ENCODE measurements at places on chromosomes 7 and 10. TPM values are rescaled to one million over a fixed set of nuclear protein-coding genes. Genes with fewer than 3 reads are reported as not detected.
A peak's percentile ranks its signal among the peaks of the same experiment; 100 is the strongest.

GRCh38 chr10:93471110-93471651, 11.0 kb downstream of the MYOF start:
- no peak overlapping the region for H3K27ac ChIP-seq
- DNase-seq, result no peak
- H3K4me3 ChIP-seq, result no peak overlapping the region
- no peaks in the 10 kb centered on the region for H3K27me3 ChIP-seq

DNA sequence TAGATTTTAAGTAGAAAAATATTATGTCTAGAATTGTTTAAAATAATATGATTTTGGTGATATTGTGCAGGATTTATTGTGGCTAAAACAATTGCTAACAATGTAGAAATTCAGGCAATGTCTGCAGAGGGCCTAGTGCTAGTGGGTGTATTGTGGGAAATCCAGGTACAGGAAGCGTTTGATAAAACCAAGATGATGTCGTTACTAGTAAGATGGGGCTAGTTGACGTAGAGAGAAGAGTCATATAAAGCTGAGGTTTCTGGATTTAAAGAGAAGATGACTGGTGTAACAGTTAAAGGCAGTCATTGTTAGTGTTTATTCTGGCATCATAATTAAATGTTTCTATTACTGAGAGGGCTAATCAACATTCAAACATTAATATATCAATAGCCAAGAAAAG, 43.5 kb downstream of the ADK start:
- no peak for DNase-seq
- peaks cover 35% of the 10 kb centered on the region for H3K4me1 ChIP-seq
- no peaks in the 10 kb centered on the region for H3K36me3 ChIP-seq
- no peak overlapping the region for H3K4me3 ChIP-seq
- no peaks in the 10 kb centered on the region for H3K27me3 ChIP-seq

- no peak overlapping the region for H3K27ac ChIP-seq
- no peak overlapping the region for H3K4me3 ChIP-seq
- peaks cover 19% of the 10 kb centered on the region for H3K4me1 ChIP-seq
- H3K36me3 ChIP-seq, result peaks cover 11% of the 10 kb centered on the region
Measured at GRCh38 chr7:149718730-149719049, 54.7 kb downstream of the ZNF467 start.

DNA sequence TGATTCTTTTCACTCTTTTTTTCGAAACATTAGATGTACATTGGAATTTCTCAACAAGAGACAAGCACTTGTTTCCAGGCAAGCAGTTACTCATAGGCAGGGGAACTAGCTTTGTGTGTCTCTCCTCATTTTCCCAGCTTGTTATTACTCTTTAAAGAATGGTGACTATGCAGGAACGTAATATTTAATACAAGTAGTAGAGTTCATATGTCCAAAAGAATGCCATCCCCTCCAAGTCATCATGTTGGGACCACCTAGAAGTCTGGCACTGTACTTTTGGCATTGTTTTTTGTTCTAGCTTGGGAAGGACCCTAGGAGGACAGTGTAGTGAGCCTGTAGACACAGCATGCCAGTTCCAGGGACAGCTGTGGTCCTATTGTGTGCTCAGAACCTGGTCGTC, 650.7 kb downstream of the INHBA start:
- no peaks in the 10 kb centered on the region for H3K27me3 ChIP-seq
- DNase-seq, result no peak
- H3K36me3 ChIP-seq, result no peaks in the 10 kb centered on the region
- H3K4me3 ChIP-seq, result no peak overlapping the region

GRCh38 chr7:78149787-78150186, 351.2 kb downstream of the PHTF2 start:
- no peaks in the 10 kb centered on the region for H3K4me1 ChIP-seq
- no peaks in the 10 kb centered on the region for H3K36me3 ChIP-seq
- H3K4me3 ChIP-seq, result no peak overlapping the region

DNA sequence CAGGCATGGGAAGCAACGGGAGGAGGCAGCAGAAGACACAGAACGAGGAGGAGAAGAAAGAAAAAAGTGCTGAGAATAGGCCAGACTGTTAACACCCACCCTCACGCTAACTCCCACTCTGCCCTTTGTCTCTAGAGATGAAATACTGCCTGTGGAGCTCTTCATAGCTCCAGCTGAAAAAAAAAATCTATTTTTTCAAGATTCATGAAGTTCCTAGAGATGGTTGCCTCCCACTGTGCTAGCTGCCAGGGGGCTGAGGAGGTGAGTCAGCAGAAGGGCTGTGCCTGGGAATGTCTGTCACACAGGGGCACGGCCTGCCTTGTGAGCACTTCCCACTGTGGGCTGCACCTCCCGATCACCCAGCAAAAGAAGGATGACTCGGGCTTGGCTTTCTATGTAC, 144.5 kb downstream of the RNF216 start:
- H3K27me3 ChIP-seq, result no peaks in the 10 kb centered on the region
- H3K36me3 ChIP-seq, result peaks cover 30% of the 10 kb centered on the region
- peaks cover 15% of the 10 kb centered on the region for H3K4me1 ChIP-seq
- no peak overlapping the region for H3K27ac ChIP-seq

DNA sequence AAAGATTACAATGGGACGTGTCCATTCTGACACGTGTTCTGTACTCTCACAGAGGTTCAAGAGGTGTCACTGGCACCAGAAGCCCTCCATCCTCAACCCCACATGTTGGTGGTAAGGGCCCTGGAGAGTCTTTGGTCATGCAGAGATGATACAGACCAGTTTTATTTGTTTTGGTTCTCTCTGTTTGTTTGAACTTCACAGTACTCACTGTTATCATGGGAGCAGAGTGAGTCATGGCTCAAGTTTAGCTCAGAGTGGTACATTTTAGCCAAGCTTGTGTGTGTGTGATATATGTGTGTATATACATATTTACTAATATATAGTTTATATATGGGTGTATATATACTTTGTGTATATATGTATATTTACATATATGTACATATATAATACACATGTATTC, 935.6 kb downstream of the GRID1 start:
- H3K4me3 ChIP-seq, result no peak overlapping the region
- no peak overlapping the region for H3K27ac ChIP-seq
- no peaks in the 10 kb centered on the region for H3K36me3 ChIP-seq
- no peaks in the 10 kb centered on the region for H3K27me3 ChIP-seq

DNA sequence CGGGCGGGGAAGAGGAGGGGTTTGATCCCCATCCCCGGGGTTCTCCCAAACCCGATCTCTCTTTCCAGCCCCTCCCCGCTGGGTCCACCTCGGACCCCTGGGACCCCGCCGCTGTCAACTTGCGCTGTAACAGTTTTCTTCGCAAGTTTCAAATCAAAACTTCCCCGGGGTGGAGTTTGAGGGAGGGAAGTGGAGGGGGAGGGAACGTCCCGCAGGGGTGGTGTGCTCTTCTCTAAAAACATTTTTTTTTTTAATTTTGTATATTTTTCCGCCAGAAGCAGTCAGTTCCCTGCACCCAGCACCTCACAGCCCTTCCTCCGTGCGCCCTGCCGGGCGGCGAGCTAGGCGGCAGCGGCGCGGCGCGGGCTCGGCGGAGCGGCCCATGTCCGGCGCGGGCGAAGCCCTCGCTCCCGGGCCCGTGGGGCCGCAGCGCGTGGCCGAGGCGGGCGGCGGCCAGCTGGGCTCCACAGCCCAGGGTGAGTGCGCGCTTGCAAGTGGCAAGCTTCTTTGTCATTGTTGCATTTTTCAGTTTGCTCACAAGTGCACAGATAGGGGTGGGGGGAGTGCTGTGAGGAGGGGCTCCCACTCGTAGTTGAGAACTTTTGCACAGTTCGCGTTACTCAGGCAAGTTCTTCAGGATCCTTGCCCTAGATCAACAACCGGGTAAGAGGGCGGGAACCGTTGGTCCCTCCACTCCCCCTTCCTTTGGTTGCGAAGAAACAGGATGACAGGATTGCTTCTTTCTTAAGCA, 933 bp downstream of the MDFIC start:
- H3K4me1 ChIP-seq, result peaks cover 58% of the 10 kb centered on the region
- peak; percentile 70 for DNase-seq
- H3K27me3 ChIP-seq, result no peaks in the 10 kb centered on the region
- H3K36me3 ChIP-seq, result peaks cover 13% of the 10 kb centered on the region

- no peaks in the 10 kb centered on the region for H3K36me3 ChIP-seq
- no peak overlapping the region for H3K27ac ChIP-seq
- DNase-seq, result no peak
- no peak overlapping the region for H3K4me3 ChIP-seq
Measured at GRCh38 chr10:129935867-129936152, 28.3 kb downstream of the EBF3 start.

DNA sequence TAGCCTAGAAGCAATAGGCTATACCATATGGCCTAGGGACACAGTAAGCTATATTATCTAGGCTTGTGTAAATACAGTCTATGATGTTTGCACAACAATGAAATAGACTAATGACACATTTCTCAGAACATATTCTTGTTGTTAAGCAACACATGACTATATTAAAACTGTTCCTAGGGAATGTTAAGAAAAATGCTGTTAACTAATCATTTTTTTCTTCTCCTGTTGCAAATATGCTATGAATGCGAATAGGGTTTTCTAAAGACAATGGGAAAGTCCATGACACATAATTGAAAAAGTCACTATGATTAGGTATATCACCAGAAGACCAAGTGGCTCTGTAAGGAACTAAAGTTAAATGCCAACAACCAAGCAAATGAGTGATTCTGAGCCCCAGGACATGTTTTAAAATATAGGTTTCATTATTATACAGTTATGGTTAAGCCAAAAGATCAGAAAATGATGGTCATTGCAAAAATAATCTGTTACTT, 454.0 kb upstream of the SORCS1 start:
- H3K27me3 ChIP-seq, result no peaks in the 10 kb centered on the region
- no peak overlapping the region for H3K4me3 ChIP-seq
- H3K27ac ChIP-seq, result no peak overlapping the region
- H3K36me3 ChIP-seq, result no peaks in the 10 kb centered on the region
- no peak for DNase-seq

GRCh38 chr10:13961097-13961496, 369.6 kb downstream of the FRMD4A start:
- peaks cover 6% of the 10 kb centered on the region for H3K27me3 ChIP-seq
- H3K27ac ChIP-seq, result no peak overlapping the region
- no peaks in the 10 kb centered on the region for H3K36me3 ChIP-seq

DNA sequence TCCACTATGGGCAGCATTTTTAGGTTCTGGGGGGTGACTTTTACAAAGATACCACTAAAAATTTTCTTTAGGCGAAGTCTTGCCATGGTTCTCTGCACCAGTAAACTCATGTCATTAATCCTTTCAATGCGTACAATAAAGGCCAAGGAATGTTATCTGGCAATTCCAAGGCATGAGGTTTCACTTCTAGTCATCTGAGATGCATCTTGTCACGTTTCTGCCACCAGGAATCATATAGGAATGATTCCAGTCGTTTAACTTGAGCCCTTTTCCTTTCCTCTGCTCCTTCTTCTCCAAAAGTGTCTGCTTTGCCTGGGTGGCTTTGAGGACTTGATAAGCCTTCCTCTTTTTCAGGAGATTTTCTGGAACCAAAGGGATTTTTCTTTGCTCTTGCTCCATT, 56.8 kb downstream of the COBL start:
- DNase-seq, result no peak
- H3K4me1 ChIP-seq, result no peaks in the 10 kb centered on the region
- H3K36me3 ChIP-seq, result no peaks in the 10 kb centered on the region
- peaks cover 9% of the 10 kb centered on the region for H3K27me3 ChIP-seq
- no peak overlapping the region for H3K27ac ChIP-seq

GRCh38 chr7:49692516-49692915, 80.9 kb upstream of the VWC2 start:
- DNase-seq, result no peak
- no peaks in the 10 kb centered on the region for H3K36me3 ChIP-seq
- no peak overlapping the region for H3K27ac ChIP-seq

- H3K27me3 ChIP-seq, result peaks cover 6% of the 10 kb centered on the region
- no peak overlapping the region for H3K27ac ChIP-seq
- H3K4me3 ChIP-seq, result no peak overlapping the region
- no peaks in the 10 kb centered on the region for H3K36me3 ChIP-seq
- no peaks in the 10 kb centered on the region for H3K4me1 ChIP-seq
Measured at GRCh38 chr10:10318856-10319255, 698.8 kb upstream of the CELF2 start.

GRCh38 chr7:28954946-28955345, 3.2 kb downstream of the TRIL start:
- peaks cover 64% of the 10 kb centered on the region for H3K27me3 ChIP-seq
- no peak overlapping the region for H3K4me3 ChIP-seq
- peaks cover 9% of the 10 kb centered on the region for H3K4me1 ChIP-seq
- no peak for DNase-seq
- H3K27ac ChIP-seq, result no peak overlapping the region

DNA sequence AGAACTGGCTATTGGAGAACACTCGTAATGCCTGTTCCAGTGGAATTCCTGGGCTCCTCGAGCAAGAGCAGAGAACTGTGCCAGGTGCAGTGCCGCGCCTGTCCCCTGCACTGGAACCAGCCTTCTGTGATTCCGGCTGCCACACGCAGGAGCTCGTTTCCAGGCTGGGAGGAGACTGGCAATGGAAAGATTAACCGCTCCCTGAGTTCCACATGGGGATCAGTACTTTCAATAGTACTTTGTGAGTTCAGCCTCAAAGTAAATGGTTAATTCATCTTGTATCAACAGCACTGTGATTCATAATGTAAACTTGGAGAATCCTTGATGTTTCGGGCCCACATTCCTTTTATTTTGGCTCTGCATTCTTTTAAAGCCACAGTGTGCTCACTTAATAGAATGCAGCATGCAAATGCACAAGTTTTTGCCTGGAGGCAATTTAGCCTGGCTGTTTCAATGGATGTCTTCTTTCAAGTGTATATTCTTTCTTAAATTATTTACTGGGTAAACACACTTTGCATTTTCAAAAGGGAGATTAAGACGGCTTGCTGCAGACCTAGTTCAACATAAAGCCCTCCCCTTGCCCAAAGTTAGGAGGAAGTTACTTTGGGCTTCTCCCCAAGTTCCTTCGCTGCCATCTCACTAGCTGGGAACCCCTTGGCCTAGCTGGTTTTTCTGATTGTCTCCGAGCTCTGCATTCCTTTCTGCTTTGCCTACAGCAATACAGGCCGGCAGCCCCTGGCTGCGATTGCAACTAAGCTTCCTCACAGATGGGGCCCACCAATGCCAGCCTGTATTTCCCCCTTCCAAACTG, 138.1 kb upstream of the TCF7L2 start:
- H3K4me1 ChIP-seq, result peaks cover 10% of the 10 kb centered on the region
- H3K27ac ChIP-seq, result no peak overlapping the region
- H3K27me3 ChIP-seq, result no peaks in the 10 kb centered on the region
- H3K4me3 ChIP-seq, result no peak overlapping the region
- peaks cover 32% of the 10 kb centered on the region for H3K36me3 ChIP-seq

DNA sequence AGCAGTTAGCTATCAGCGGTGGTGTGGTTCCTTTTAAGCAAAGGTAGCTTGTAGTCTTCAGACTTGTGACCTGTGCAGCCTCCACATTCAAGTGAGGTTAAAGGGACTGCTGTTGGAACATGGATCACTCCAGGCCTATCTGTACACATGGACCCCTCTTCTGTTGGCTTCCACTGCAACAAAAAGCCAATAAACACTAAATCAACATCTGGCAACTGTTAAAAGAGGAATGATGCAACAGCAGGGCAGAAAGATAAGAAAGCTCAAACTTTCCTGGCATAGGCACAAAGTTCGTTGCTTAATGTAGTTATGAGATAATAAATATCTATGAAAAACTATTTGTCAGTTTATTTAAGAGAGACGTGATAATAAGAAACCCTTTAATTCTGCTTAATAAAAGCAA, 4.0 kb upstream of the MINPP1 start:
- no peak for DNase-seq
- H3K27ac ChIP-seq, result no peak overlapping the region
- H3K4me3 ChIP-seq, result no peak overlapping the region
- no peaks in the 10 kb centered on the region for H3K36me3 ChIP-seq
- H3K4me1 ChIP-seq, result peaks cover 12% of the 10 kb centered on the region

Gene CREB5
- 0.15 TPM for total RNA-seq

Gene CYP26C1
- total RNA-seq, result not detected

Gene GPRIN2
- not detected for total RNA-seq

Gene AKR1C1
- total RNA-seq, result 0.12 TPM
